Heart right ventricle (tissue), 16 donors: ENCODE measurements at places on chromosomes 16 and 17. TPM values are rescaled to one million over a fixed set of nuclear protein-coding genes. Genes with fewer than 3 reads are reported as not detected.

- no peak for DNase-seq
These were observed 28.1 kb upstream of the KRT17 start for GRCh38 chr17:41652461-41652970.

DNA sequence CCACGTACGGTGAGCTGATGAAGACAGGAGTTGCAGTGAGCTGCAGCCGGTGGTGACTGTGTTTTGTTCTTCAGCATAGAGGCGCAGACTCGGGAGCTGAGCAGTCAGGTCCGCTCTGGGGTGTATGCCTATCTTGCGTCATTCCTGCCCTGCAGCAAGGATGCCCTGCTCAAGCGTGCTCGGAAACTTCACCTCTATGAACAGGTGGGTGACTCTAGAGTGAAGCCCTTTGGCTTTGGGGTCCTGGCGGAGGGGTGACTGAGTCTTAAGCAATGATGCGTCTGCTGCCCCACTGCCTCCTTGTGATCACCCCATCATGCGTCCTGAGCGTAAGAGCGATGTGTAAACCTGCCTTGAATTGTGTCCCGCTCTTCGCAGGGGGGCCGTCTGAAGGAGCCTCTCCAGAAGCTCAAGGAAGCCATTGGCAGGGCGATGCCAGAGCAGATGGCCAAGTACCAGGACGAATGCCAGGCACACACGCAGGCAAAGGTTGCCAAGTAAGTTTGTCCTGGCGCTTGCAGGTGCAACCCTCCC lies 22.9 kb downstream of the UBN1 start:
- no peak for DNase-seq

DNA sequence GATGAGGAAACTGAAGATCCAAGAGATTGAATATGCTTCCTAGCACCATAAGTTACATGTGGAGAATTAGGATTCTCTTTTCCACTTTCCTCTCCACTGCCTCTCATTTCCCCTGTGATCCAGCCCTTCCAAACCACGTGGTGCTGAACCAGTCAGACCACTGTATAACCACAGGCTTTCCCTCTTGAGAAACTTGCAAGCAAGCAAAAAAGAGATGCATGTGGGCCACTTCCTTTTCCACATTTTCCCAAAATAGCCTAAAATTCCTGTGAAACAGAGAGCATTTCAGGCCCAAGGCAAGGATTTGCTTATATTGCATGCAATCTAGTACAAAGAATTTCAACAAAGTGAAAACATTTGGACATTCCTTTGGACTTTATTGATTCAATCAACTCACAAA lies 59.3 kb upstream of the KSR1 start:
- no peak for DNase-seq

DNA sequence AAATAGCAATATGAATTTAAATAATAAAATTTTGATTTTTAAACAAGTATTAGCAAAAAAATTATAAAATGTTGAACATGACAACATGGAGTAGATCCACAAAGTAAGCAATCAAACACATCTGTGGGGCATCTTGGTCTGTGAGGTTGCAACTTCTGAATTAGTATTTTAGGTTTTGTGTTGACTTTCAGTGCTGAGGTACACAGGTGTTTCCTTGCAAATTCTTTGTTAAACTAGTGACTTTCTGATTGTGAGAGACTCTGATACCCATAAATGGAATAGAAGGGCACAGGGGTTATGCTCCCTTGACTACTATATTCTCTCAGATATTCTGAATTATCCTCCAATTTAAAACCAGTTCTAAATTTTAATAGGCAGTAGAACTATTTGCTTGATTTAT lies 841.7 kb downstream of the CDH8 start:
- no peak for DNase-seq

- DNase-seq, result no peak
These were observed 53.4 kb downstream of the BRIP1 start for GRCh38 chr17:61809816-61810392.

GRCh38 chr16:67278773-67279295 lies 498 bp upstream of the PLEKHG4 start:
- DNase-seq, result no peak

DNA sequence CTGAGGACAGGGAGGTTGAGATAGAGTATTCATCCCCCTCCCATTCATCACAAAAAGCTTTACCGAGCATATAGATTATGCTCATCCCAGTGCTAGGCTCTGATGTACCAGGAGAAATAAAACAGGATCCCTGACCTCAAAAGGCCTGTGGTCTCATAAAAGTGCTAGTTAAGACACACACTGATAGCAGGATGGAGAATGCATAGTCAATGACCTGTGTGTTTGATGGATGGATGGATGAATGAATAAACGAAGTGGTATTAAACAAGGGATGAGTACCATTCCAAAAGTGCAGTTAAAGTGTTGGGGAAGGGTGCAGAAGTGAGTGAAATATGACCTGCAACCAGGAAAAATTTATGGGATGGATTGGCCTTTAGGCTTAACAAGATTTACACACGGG lies 133.9 kb upstream of the NUDT7 start:
- no peak for DNase-seq

DNA sequence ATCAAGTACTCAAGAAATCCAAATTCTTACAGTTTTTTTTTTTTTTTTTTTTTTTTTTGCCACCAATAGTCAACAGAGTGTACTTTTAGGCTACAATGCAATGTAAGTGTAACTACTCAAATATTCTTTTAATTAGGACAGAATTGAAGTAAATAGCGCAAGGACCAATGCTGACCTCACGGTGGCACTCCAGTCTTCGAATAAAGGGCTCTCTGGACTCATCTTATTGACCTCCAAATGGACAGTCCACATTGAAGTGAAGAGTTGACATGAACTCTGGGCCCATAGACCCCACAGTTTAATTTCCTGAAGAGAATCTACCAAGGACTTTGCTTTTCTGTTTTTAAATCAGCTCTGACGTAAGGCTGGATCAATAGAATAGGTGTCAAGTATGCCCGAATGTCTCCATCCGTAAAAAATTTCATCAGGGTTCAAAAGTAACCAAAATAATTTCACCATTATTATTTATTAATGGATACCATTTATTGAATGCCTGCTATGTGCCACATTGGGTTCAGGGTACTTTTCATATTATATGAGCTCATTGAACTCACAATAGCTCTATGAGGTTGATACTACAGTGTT lies 7.3 kb upstream of the DDX52 start:
- DNase-seq, result no peak

DNA sequence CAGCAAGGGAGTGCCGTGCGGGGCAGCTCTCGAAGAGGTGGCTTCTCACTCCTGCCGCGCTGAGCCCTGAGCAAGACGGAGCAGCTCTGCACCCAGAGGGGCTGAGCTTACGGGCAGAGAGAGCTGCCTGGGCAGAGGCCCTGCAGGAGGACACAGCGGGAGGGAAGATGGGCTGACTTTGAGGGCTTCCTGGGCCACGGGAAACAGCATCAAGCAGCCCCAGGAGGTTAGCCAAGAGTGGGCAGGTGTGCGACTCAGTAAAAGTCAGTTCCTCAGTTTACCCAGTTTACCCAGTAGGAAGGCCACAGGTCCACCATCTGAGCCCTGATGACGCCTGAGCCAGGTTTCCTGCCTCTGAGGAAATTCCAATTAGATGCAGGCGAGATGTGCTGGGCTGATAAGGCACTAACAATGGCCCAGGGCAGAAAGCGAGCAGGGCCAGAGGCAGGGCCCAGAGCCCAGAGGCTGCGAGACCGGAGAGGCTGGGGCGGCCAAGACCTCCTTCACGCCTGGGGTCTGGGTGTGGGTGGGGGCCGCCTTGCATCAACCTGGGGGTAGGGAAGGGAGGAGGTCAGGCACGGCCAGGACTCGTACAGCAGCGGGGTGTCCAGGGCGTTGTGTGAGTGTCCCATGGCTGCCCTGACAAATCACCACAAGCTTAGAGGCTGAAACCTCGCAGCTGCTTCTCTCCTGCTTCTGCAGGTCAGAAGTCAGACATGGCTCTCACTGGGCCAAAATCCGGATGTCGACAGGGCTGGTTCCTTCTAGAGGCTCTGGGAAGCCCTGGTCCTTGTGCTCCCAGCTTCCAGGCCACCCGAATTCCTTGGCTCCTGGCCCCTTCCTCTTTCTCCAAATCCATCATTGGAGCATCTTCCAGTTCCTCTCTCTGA lies 32.0 kb upstream of the CIBAR2 start:
- DNase-seq, result peak; percentile 72

DNA sequence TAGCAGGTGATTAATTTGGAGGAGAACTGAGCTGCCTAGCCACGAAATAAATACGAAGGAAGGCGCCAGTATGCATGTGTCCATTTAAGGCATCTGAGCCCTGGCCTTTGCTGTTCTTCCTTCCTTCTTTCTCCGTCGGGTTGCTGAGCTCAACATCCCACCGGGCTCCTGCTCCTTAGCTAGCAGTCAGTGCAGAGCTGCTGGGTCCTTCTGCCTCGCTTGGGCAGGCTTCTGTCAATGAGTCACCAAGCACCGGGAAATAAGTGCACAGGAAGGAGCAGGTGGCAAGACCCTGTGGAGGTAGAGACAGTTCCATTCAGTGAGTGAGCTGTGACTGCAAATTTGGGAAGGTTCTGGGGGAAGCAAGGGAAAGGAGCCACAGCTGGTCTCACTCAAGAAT lies 120.7 kb downstream of the CCDC182 start:
- no peak for DNase-seq

DNA sequence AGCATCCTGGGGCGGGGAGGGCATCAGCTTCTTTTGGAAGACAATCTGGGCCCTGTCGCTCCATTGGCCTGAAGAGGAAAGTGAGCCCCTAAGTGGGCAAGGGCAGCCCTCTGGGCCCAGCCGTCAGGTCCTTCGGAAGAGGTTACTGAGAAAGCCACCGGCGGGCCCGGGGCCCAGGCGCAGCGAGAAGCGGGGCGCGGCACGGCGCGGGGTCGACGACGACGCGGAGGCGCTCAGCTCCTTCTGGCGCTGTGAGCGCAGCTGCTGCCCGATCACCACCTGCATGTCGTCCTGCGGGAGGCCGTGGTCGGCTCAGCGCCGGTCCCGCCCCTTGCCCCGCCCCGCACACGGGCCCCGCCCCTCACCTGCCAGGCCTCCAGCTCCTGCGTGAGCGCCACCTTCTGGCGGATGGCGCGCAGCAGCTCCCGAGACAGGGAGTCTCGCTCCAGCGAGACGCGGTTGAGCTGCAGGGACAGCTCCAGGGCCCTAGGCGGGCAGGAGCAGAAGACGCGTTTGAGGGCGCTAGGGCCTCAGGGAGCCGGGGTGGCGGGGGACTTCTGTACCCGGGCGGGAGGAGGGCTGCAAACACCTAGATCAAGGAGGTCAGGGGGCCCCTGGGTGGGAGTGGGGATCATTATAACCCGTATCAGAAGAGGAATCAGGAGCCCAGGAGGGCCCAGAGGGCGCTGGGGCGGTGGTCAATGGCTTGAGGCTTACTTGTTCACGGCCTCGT lies 4.3 kb downstream of the THOC6 start:
- peak; percentile 85 for DNase-seq

The GINS2 gene
- polyA plus RNA-seq, result 0.22 TPM

The CD300LF gene
- polyA plus RNA-seq, result 0.36 TPM

The EVPLL gene
- polyA plus RNA-seq, result not detected

The SMG6 gene
- polyA plus RNA-seq, result 16.8 TPM
